ENCODE measurements at places on chromosomes 6 and 20. TPM values are rescaled to one million over a fixed set of nuclear protein-coding genes. Genes with fewer than 3 reads are reported as not detected.

- DNase-seq, result no peak
Measured at GRCh38 chr20:60271597-60271996, 313.4 kb downstream of the CDH26 start.

- DNase-seq, result no peak
Measured at GRCh38 chr20:33719277-33719988, 677 bp downstream of the PXMP4 start.

The LMBRD1 gene
- 38.6 TPM for total RNA-seq

- DNase-seq, result no peak
Measured at GRCh38 chr6:159062564-159062945, 17.8 kb upstream of the TAGAP start.

DNA sequence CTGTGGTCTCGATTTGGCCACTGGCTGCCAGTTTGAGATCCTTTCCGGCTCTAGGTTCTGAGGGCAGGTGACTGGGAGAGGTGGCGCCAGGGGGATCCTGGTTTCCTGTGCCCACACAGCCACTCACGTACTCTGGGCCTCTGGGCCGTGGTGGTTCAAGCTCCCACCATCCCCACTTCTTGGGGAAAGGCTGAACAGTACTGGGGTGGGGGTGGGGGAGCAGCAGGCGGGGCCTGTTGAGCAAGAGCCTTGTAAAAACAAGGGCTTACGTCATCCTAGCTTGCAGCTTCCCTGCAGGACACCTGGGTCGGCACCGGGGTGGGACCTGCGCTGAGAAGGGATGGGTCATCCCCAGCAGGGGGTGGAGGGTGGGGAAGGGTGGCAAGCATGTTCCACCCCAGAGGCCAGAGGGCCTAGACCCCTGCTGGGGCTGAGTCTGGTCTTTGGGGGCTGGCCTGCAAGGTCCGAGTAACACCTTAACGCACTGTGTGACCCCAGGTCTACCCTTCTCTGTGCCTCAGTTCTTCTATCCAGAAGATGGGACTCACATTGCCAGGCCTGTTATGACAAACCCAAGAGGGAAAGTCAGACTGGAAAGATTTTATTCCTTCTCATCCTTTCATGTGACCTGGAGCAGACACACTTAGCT, 3.1 kb upstream of the CEBPB start:
- peak; percentile 47 for DNase-seq

DNA sequence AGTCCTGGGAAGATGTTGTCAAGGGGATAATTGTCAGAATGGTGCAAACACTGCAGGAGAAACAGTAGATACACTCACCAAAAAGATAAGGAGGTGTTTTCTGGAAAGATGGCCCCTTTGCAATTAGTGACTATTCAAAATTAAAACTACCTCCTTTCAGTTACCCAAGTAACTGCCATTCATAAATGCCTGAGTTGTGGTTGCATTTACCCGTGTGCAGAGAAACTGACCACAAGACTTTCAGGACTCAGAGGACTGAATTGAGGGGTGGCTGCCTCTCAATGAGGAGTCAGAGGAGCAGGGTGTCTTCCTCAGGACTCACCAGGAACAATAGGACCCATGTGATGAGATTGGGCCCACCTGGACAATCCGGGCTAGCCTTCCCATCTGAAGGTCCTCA, 39.0 kb downstream of the GCM1 start:
- DNase-seq, result no peak

DNA sequence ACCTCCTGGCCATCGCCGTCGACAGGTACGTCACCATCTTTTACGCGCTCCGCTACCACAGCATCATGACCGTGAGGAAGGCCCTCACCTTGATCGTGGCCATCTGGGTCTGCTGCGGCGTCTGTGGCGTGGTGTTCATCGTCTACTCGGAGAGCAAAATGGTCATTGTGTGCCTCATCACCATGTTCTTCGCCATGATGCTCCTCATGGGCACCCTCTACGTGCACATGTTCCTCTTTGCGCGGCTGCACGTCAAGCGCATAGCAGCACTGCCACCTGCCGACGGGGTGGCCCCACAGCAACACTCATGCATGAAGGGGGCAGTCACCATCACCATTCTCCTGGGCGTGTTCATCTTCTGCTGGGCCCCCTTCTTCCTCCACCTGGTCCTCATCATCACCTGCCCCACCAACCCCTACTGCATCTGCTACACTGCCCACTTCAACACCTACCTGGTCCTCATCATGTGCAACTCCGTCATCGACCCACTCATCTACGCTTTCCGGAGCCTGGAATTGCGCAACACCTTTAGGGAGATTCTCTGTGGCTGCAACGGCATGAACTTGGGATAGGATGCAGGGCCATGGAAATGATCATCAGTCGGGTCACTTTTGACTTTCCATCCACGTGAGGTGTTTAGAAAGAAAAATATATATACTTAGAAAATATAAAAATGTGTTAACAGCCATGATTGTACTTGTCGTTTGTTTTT, 868 bp downstream of the MC3R start:
- no peak for DNase-seq

- DNase-seq, result no peak
Measured at GRCh38 chr6:84779380-84779779, 15.0 kb upstream of the TBX18 start.

The SPINT3 gene
- not detected for total RNA-seq

The PPP1R3G gene
- 10.7 TPM for total RNA-seq

GRCh38 chr20:20237093-20237959, 130.6 kb upstream of the INSM1 start:
- DNase-seq, result peak; percentile 28

GRCh38 chr6:47714802-47715201, 16.4 kb downstream of the ADGRF4 start:
- DNase-seq, result no peak

DNA sequence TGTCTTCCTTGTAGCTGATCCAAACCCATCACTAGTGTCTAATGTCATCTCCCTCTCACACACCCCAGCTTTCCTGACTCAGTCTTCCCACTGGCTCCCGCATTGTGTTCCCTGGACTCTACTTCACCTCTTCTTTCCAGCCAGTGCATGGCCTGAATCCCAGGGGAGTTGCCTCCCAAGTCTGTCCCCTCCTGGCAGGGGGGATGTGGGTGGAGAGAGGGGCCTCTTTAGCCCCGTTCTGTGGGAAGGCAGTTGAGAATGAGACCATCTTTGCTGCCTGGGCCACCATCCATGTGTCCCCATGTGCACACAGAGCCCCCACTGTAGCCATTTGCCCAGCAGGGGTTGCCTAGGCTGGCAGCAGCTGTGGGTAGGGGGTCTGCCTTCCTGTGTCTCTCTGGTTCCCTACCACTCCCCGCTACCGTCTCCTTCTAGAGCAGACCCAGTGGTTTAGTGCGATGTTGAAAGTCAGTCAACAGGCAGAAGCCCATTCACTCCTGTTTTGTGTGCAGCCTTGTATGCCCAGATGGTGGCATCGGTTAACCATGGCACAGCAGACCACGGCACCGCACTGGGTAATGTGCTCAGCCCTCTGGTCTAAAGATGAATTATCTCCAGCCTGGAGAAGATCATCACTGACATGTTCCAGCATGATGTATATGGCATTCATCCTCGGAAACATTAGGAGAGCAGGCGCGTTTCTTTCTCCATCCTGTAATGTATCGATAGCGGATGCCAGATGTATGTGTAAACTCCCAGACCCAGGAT, 178.8 kb upstream of the SNX9 start:
- no peak for DNase-seq

GRCh38 chr20:63829945-63830835, 874 bp downstream of the ZBTB46 start:
- peak; percentile 41 for DNase-seq

The ZKSCAN3 gene
- total RNA-seq, result 3.2 TPM

DNA sequence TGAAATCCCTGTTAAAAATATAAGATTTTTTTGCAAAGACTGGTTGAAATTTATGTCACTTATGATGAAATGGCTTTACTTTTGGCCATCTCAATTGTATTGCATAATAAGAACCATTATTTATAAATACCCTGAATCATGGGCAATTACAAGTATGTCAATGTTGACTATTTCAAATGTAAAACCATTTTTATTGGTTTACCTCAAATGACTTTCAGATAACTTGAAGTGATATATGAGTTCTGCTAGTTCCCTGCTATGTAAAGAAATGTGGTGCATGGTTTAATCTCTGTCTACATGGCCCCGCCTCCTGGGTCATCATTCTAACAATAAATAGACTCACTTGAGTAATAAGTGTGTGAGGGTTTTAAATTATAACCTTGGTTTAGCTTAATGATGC, 275.6 kb upstream of the PREP start:
- no peak for DNase-seq

DNA sequence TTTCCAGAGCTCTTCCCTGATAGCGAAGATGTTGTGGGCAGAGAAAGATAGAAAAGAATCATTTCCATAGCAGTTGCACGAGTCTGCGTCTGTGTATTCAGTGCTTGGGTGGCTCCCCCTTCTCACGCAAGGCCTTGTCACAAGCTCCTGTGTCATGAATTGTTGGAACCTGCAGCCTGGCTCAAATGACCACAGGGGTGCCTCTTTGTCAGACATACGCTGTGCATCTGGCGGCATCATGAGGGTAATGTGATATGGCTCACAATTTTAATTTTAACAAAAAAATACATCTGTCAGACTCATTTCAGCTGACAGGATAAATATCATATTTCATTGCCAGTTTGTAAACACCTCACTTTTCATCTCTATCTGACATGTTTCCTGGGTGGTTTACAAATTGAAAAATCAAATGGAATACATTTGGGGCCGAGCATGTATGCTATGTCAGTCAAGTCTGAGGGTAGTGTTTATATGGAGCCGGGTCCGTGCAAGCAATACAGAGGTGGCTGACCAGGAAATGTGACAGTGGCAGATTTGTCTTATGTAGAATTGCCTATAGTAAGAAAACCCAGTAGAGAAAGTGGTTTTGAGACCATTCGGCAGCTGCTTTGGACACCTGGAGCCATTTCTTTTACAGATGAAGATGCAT, 90.9 kb downstream of the CAP2 start:
- peak; percentile 33 for DNase-seq

The OR2H2 gene
- total RNA-seq, result not detected

DNA sequence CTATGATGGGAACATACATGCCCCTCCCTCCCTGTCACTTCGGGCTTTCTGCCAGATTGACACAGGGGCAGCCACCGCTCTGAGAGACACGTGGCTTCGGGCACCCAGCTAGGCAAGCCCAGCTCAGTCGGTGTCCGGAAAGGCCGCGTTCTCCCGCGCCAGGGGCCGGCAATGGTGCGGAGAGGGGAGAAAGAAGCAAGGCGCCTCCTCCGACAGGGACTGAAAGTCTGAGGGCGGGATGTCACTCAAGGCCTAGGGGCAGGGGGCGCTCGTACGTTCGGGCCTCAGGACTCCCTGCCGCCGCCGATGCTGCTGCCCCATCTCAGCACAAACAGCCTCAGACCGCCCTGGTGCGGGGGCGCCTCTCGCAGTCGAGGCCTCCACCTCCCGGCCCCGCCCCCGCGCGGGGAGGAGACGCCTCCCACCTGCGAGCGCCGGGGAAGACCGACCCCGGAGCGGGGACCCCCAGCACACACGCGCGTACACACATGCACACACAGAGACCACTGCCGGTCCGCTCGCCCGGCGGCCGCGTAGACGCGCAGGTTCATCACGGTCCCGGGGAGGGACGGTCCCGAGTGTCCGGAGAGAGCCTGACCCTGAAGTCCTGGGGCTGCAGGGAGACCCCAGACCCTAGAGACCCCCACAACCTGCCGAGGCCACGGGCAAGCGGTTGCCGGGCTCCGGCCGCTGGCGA, 1.9 kb downstream of the GRM4 start:
- no peak for DNase-seq

The GTSF1L gene
- total RNA-seq, result not detected

- no peak for DNase-seq
Measured at GRCh38 chr6:79863566-79863965, 83.8 kb downstream of the ELOVL4 start.

The CAGE1 gene
- total RNA-seq, result 0.06 TPM

The LRRC1 gene
- 3.8 TPM for total RNA-seq

The UNC5CL gene
- 0.27 TPM for total RNA-seq

DNA sequence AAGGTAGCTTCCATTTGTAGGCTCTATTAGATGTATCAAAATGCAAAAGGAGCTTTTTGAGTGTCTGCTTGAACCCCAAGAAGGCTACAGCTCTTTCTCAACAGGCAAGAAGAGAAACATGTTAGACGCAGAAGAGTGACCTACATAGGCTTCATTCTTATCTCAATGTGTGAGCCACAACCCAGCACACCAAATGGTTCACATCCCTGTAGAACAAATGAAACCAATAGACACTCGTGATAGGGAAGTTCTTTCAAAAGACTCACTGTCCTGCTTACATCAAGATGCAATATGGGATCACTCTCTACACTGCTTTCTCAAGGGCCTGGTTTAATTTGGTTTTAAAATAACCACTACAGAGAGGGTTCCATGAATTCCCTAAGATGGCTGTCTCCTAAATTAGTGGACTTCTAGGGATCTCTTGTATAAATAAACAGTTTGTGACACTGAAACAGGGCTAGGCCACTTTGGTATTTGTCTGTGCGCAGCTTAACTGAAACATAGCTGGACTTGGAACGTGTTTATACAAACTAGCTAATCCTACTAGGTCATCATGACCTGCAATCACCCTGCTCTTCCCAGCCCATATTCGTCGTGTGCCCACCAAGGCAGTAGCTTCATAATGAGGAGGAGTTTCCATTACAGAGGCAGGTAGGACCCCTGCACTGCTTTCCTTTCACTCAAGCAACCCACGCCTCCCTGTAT, 225.4 kb upstream of the PREP start:
- no peak for DNase-seq

The RBBP8NL gene
- not detected for total RNA-seq

The QRSL1 gene
- total RNA-seq, result 15.6 TPM

The CTAGE9 gene
- total RNA-seq, result not detected

The CLDN20 gene
- total RNA-seq, result not detected

GRCh38 chr6:109009962-109010704, 84.5 kb downstream of the SESN1 start:
- no peak for DNase-seq

DNA sequence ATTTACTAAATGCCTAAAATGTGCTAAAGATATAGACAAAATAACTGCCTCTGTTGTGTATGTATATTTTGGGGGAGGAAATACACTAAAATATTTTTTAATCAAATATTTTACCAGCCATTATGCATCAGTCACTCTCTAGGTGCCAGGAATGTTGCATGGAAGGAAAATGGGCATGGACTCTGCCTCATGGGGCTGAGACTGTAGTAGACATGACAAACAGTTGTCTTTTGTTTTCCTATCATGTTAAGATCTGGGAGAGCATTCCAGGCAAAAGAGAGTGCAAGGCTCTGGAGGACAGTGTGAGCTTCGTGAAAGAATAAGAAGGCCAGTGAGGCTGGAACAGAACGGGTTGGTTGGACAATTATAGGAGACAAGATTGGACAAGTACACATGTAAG, 26.5 kb downstream of the HLA-DOB start:
- no peak for DNase-seq

All from left cardiac atrium (tissue), 4 donors.